Stimulated activated CD4-positive, alpha-beta T cell treated with anti-CD3 and anti-CD28 coated beads, Interleukin-15, amount 100 ng/mL, for 1 hour (primary cell): ENCODE measurements at places on chromosomes 13 and 19.

- DNase-seq = no peak
Observed at GRCh38 chr13:85420136-85420535, 379.1 kb downstream of the SLITRK6 start.

- no peak for DNase-seq
Observed at GRCh38 chr13:38777347-38778119, 90.7 kb downstream of the FREM2 start.

DNA sequence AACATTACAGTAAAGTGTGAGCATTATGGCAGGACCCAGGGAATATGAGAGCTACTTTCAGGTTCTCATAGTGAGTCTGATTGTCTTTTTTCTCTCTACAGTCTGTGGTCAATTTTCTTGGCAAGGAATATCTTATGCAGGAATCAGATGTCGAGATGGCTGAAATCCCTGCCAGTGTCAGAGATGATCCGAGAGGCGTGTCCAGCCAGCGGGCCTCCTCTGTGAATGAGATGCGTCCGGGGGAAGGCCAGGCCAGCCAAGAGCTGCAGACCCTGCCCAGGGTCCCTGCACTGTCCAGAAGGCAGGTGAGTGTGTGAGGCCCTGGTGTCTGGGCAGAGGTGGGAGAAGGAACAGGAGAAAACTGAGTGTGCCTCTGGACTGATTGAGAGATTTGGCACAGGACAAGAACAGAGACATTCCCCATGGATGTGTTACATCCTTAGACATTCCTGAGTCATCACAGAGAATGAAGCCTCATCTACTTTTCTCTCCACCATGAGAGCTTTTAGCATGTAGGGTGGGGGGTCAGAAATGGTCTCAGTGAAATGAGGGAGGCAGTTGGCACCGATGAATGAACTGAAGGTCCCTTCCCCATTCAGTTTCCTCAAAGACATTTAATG, 27.3 kb upstream of the EDDM13 start:
- DNase-seq = no peak

- DNase-seq = no peak
Observed at GRCh38 chr13:45865414-45865813, 13.9 kb upstream of the SIAH3 start.

DNA sequence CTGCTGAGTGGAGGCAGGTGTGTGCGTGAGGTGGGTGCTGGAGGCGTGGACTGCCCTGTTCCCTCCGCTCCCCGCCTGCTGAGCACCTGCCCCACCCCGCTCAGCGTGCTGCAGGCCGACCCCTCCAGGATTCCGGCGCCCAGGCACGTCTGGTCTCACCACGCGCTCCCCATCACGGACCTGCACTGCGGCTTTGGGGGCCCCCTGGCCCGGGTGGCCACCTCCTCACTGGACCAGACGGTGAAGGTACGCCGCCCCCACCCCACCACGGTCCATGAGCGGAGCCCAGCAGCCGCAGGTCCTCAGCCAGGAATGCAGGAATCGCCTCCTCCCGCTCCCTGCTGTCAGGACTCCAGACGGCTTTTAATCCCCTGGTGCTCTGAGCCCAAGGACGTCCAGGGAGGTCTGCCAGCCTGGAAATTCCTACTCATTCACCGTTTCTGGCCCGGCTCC, 6.0 kb downstream of the WDR18 start:
- no peak for DNase-seq

GRCh38 chr13:63184693-63185092, 1769.0 kb upstream of the PCDH20 start:
- no peak for DNase-seq
